ENCODE measurements at places on chromosomes 3 and 15. TPM values are rescaled to one million over a fixed set of nuclear protein-coding genes. Genes with fewer than 3 reads are reported as not detected.

Gene RBP2
- 0.75 TPM for polyA plus RNA-seq

Gene IL17RD
- 66.6 TPM for polyA plus RNA-seq

Gene STXBP5L
- polyA plus RNA-seq = 0.33 TPM

Gene ETV5
- polyA plus RNA-seq = 30.4 TPM

Gene KCNMB3
- polyA plus RNA-seq = 8.1 TPM

Gene CATSPER2
- 11.9 TPM for polyA plus RNA-seq

Gene ATP8B4
- 3.8 TPM for polyA plus RNA-seq

Gene DNAJA4
- 37.6 TPM for polyA plus RNA-seq

Gene ISLR
- polyA plus RNA-seq = 43.2 TPM

Gene GOLGB1
- polyA plus RNA-seq = 98.7 TPM

Gene GPR149
- not detected for polyA plus RNA-seq

Gene SCN11A
- 1.8 TPM for polyA plus RNA-seq

Gene TNFAIP8L3
- polyA plus RNA-seq = 2.2 TPM

Gene C3orf70
- 9.9 TPM for polyA plus RNA-seq

Gene GOLGA6A
- polyA plus RNA-seq = 0.27 TPM

Gene LRRIQ4
- polyA plus RNA-seq = 0.12 TPM

Gene VPS8
- 59.4 TPM for polyA plus RNA-seq

Gene CCDC14
- 218 TPM for polyA plus RNA-seq

Gene PDHB
- 117 TPM for polyA plus RNA-seq

Gene FGD5
- 20.9 TPM for polyA plus RNA-seq

Gene SPSB4
- polyA plus RNA-seq = 14.8 TPM

Gene THPO
- polyA plus RNA-seq = 3.3 TPM

Gene ACAP2
- 43.9 TPM for polyA plus RNA-seq

Gene ARGFX
- not detected for polyA plus RNA-seq

Gene MESP2
- 0.45 TPM for polyA plus RNA-seq

Gene CPNE9
- polyA plus RNA-seq = not detected

Gene SSR3
- 159 TPM for polyA plus RNA-seq

Gene KCNAB1
- 3.4 TPM for polyA plus RNA-seq

Gene SNRPA1
- 77.9 TPM for polyA plus RNA-seq

Gene TM2D3
- polyA plus RNA-seq = 66.0 TPM

Gene NEK10
- polyA plus RNA-seq = 2.3 TPM

Gene MCF2L2
- 1.7 TPM for polyA plus RNA-seq

Gene IGSF10
- 3.5 TPM for polyA plus RNA-seq

Gene SAMD7
- not detected for polyA plus RNA-seq

Gene AGTR1
- 19.2 TPM for polyA plus RNA-seq

Gene COLQ
- polyA plus RNA-seq = 10.1 TPM

Gene BCL2A1
- polyA plus RNA-seq = not detected

Gene TRAT1
- not detected for polyA plus RNA-seq

Gene UPK1B
- 10.4 TPM for polyA plus RNA-seq

Gene CIDEC
- not detected for polyA plus RNA-seq

Gene P2RY14
- 0.57 TPM for polyA plus RNA-seq

Gene TRIM42
- polyA plus RNA-seq = not detected

Gene ABHD5
- polyA plus RNA-seq = 25.8 TPM

Gene NLGN1
- 2.9 TPM for polyA plus RNA-seq

Gene COL6A5
- 0.07 TPM for polyA plus RNA-seq

Gene FAM107A
- 4.2 TPM for polyA plus RNA-seq

Gene PLD1
- polyA plus RNA-seq = 15.7 TPM

Gene SLC22A14
- polyA plus RNA-seq = 1.1 TPM

Gene CGNL1
- 63.7 TPM for polyA plus RNA-seq

Gene PARL
- 60.0 TPM for polyA plus RNA-seq

Gene TXNRD3
- 22.0 TPM for polyA plus RNA-seq

Gene KLHL40
- polyA plus RNA-seq = not detected

Gene SLC22A13
- polyA plus RNA-seq = 4.4 TPM

Gene C3orf62
- 13.1 TPM for polyA plus RNA-seq
